Gastroesophageal sphincter (tissue), 4 donors: ENCODE measurements at places on chromosomes 2 and 18.

- no peaks in the 10 kb centered on the region for H3K27me3 ChIP-seq
- H3K27ac ChIP-seq: no peak overlapping the region
- H3K36me3 ChIP-seq: no peaks in the 10 kb centered on the region
- ATAC-seq: no peak
- H3K4me1 ChIP-seq: no peaks in the 10 kb centered on the region
Observed at GRCh38 chr2:57516698-57517340, 529.8 kb upstream of the VRK2 start.

DNA sequence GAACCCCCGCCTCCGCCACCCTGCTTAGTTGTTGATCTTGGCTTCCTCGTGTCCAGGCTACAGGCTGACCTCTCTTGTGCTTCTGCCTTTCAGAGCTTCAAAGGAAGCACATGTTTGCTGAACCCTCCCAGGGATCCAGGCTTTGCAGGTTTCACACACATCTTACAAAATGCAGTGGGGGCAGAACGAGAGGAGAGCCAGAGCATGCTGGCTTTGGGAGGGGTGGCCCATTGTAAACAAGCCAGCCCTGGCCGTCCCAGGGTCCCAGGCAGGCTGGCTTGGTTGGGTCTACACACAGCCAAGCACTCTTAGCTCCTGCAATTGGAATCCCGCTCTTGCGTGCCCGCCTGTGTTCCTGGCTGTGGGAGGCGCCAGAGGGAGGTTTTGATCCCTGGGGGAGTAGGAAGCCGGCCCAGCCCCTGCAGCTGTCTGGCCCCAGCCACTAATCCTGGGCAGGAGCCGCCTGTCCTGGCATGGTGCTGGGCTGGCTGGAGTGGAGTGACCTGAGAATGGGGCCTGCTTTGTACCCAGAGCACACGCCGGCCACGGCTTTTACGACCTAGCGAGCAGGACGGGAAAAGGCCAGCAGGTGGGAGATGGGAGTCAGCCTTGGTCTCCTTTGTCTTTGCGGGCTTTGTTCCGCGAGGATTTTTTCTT lies 53.9 kb downstream of the SH3BP4 start:
- H3K27ac ChIP-seq: no peak overlapping the region
- H3K36me3 ChIP-seq: no peaks in the 10 kb centered on the region
- no peaks in the 10 kb centered on the region for H3K27me3 ChIP-seq

DNA sequence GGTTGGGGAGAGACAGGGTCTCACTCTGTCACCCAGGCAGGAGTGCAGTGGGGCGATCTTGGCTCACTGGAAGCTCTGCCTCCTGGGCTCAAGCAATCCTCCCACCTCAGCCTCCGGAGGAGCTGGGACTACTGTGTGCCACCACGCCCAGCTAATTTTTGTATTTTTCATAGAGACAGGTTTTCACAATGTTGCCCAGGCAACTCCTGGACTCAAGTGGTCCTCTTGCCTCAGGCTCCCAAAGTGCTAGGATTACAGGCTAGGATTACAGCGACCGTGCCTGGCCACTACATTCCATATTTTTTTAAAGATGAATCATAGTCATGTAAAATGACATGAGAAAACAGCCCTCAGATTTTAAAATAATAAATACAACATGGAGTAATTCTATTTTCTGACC lies 32.3 kb downstream of the CWC22 start:
- no peak overlapping the region for H3K27ac ChIP-seq
- H3K36me3 ChIP-seq: peaks cover 76% of the 10 kb centered on the region
- no peaks in the 10 kb centered on the region for H3K4me1 ChIP-seq
- H3K4me3 ChIP-seq: no peak overlapping the region
- no peak for ATAC-seq
- no peaks in the 10 kb centered on the region for H3K27me3 ChIP-seq

DNA sequence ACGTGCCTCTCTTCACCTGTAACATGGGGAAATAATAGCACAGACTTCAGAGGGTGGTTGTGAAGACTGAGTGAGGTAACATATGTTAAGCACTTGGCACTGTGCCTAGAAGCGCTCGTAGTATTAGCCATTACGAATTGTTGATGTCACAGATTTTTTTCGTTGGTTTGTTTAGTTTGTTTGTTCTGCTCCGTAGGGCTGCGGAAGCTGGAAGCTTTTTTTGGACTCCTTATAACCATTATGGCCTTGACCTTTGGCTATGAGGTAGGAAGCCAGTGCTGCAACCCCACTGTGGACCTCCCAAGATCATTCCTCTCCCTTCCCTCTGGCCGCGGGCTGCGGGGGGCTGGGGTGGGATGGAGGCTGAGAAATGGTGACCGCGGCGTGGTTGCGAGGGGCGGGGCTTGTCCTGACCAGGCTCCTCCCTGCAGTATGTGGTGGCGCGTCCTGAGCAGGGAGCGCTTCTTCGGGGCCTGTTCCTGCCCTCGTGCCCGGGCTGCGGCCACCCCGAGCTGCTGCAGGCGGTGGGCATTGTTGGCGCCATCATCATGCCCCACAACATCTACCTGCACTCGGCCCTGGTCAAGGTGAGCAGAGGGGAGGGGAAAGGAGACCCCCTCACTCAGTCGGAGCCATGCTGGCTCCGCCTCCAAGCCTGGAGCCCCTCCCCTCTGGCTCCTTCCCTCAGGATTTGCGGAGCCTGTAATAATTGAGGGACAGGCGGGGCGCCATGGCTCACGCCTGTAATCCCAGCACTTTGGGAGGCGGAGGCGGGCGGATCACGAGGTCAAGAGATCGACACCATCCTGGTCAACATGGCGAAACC lies 5.5 kb downstream of the SLC11A1 start:
- H3K27me3 ChIP-seq: no peaks in the 10 kb centered on the region
- H3K36me3 ChIP-seq: no peaks in the 10 kb centered on the region
- no peaks in the 10 kb centered on the region for H3K4me1 ChIP-seq
- H3K4me3 ChIP-seq: no peak overlapping the region

DNA sequence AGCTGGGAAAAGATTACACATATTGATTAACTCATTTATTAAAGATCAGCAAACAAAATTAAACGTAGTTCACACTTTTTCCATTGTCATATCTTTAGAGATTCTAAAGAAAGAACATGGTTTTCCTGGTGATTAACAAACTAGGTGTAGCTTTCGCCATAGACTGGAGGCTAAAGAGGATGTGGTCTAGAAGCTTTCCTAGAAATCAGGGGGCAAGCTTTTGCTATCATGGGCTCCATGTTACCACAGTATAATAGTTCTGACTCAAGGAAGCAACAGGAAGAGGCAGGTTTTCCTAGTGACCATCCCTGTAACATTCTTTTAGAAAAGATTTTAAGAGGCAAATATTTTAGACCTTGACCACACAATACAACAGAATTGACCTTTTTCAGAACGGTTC lies 232.7 kb downstream of the METTL4 start:
- H3K4me3 ChIP-seq: no peak overlapping the region
- H3K27me3 ChIP-seq: no peaks in the 10 kb centered on the region
- no peaks in the 10 kb centered on the region for H3K4me1 ChIP-seq
- H3K27ac ChIP-seq: no peak overlapping the region

DNA sequence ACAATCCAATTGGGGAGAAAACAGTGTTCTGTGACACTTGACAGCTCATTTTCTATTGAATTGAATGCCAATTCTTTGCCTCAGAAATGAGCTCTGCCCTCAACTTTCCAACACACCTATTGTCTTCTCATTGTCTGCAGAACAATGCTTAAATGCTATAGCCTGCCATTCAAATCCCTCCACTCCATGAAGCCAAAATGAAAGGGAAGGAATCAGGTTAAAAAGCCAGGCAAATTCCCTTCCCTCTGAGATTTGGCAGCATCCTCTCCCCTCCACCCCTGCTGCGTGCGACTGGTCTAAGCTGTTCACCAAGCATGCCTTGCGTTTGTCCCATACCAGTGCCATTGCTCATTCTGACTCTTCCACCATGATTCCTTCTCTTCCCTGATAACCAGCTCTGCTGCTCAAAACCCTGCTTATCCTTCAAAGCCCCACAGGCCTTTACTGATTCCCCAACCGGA lies 32.4 kb upstream of the TMEM131 start:
- H3K36me3 ChIP-seq: no peaks in the 10 kb centered on the region
- no peaks in the 10 kb centered on the region for H3K27me3 ChIP-seq
- ATAC-seq: no peak
- no peaks in the 10 kb centered on the region for H3K4me1 ChIP-seq
